ENCODE measurements at places on chromosomes 11 and 22.

DNA sequence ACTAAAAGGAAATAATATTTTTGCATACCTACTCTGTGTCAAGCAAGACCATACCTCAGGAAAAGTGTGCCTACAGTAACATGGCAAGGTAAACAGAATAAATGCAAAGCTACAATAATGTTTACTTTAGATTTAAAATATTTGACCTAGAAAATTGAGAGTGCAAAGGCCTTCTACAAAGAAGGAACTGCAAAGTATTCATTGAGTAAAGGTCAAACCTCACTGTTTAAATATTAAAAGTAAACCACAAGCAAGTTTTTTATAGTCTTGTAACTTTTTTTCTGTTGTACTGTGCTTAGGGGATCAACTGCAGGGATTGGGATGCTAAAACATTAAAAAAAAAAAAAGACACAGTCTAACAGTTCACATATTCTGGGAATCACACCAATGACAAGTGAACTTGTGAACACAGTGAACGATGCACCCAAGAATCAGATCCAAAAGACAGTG is 48.8 kb downstream of the CWF19L2 start:
- no peak for DNase-seq
- no peak overlapping the region for H3K27ac ChIP-seq
- H3K36me3 ChIP-seq: peaks cover 20% of the 10 kb centered on the region
- H3K4me1 ChIP-seq: peaks cover 5% of the 10 kb centered on the region

- DNase-seq: no peak
- H3K4me1 ChIP-seq: no peaks in the 10 kb centered on the region
- no peaks in the 10 kb centered on the region for H3K36me3 ChIP-seq
- no peak overlapping the region for H3K27ac ChIP-seq
Measured at GRCh38 chr11:79453617-79454016, 12.8 kb upstream of the TENM4 start.

- no peak overlapping the region for H3K4me3 ChIP-seq
- no peaks in the 10 kb centered on the region for H3K4me1 ChIP-seq
- no peak overlapping the region for H3K27ac ChIP-seq
- H3K36me3 ChIP-seq: no peaks in the 10 kb centered on the region
- DNase-seq: no peak
Measured at GRCh38 chr11:2579315-2580060, 120.3 kb downstream of the KCNQ1OT1 start.

- no peak for DNase-seq
- no peaks in the 10 kb centered on the region for H3K4me1 ChIP-seq
- no peak overlapping the region for H3K27ac ChIP-seq
- no peaks in the 10 kb centered on the region for H3K36me3 ChIP-seq
- H3K4me3 ChIP-seq: no peak overlapping the region
Measured at GRCh38 chr11:83933008-83933407, 646.8 kb upstream of the CCDC90B start.

GRCh38 chr22:36435516-36436415 is 45.7 kb downstream of the TXN2 start:
- peak overlapping the region; percentile 74 for H3K27ac ChIP-seq
- H3K4me3 ChIP-seq: peak overlapping the region; percentile 11
- peaks cover 36% of the 10 kb centered on the region for H3K4me1 ChIP-seq
- H3K27me3 ChIP-seq: no peaks in the 10 kb centered on the region

DNA sequence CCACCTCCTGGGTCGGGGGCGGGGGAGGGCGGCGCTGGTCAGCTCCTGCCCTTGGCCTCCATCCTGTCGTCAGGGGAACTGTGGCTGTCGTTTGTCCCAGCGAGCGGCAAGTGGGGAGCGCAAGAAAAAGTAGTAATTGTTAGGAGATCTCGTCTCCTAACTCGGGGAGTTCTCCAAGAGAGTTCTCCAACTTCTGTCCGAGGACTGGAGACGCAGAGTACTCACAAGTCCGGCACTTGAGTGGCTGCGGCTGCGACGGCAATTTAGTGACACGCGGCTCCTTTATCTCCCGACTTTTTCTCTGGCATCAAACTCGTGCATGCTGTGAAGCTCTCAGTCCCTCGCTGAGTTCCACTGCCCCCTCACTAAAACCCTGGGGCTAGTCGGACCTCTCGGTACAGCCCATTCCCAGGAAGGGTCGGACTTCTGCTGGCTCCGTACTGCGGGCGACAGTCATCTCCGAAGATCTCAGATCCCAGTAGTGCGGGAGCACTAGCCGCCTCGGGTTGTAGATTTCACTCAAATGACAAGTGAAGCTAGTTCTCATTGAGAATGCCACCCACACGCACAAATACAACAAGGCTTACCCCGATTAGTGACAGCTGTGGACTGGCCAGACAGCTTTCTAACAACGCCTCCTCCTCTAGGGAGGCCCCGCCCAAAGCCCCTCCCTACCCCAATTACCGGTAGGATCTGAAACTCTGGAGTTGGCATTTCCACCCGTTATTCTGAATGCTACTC is at the start of gene PGR:
TSS of gene PGR (minus strand) at position 611 of the 741 bp plus-strand sequence. CDS start 743 bp downstream, outside the sequence.
- H3K36me3 ChIP-seq: no peaks in the 10 kb centered on the region
- no peak within 1 kb of the TSS for H3K27ac ChIP-seq
- peaks cover 4% of the 10 kb centered on the region for H3K4me1 ChIP-seq
- DNase-seq: no peak
- peaks cover 37% of the 10 kb centered on the region for H3K27me3 ChIP-seq

DNA sequence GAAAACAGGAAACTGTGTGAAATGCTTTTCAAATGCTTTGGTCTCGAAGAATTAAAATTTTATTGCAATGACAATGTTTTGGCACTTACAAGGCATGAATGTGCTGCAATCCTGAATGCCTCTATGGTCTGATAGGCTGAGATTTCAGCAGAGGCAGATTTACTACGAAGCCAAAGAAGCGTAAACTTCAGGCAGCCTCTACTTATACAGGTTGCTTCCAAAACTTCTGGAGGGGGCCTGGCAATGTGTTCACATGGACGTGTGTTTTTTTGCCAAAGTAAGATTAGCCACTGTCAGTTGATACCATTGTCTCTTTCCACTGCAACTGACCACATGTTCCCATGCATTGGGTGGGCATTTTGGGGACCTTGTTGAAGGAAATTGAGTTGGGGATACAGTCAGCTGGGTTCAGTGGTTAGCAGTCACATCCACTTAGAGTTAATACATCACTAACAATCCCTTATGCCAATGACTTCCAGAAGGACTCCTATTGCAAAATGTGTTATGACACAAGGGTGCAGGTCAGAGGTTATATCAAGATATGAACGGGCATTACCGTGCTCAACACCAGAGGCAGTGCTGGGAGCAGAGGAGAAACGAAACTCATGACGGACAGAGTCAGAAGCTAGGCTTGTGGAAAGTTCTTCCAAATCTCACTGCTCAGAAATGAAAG is 48.8 kb downstream of the ABTB2 start:
- no peak overlapping the region for H3K4me3 ChIP-seq
- no peak overlapping the region for H3K27ac ChIP-seq
- H3K4me1 ChIP-seq: peaks cover 14% of the 10 kb centered on the region
- no peak for DNase-seq
- no peaks in the 10 kb centered on the region for H3K36me3 ChIP-seq

- no peak for DNase-seq
- no peak overlapping the region for H3K27ac ChIP-seq
- H3K27me3 ChIP-seq: peaks cover 73% of the 10 kb centered on the region
- peaks cover 16% of the 10 kb centered on the region for H3K4me1 ChIP-seq
- H3K4me3 ChIP-seq: no peak overlapping the region
Measured at GRCh38 chr22:38460426-38460840, 5.4 kb upstream of the KCNJ4 start.

DNA sequence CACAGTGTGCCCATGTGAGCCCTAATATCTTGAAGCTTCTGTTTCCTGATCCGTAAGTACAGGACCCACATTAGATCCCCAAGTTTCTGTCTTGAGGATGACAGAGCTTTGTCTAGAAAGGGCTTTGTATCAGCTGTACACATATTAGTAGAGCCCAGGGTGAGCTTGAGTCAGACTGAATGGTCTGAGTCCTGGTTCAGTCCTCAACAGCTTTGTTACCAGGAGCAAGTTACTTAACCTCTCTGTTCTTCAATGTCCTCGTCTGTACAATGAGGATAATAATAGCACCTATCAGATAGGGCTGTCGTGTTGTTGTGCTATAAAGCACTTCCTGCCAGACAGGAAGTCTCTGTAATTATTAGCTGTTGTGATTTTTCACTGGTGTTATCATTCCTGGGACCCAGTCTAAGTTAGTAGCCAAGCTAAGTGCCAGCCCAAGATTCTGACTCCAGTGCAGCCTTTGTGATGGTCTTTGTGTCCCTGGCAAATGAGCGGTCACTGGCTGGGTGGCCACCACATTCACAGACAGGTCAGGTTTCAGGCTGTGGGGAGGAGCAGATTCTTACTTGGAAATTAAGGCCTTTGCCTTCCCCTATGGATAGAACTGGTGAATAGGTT is 6.8 kb downstream of the TOM1 start:
- peaks cover 72% of the 10 kb centered on the region for H3K4me1 ChIP-seq
- no peak overlapping the region for H3K27ac ChIP-seq
- H3K4me3 ChIP-seq: no peak overlapping the region
- peaks cover 3% of the 10 kb centered on the region for H3K36me3 ChIP-seq
- DNase-seq: no peak
- no peaks in the 10 kb centered on the region for H3K27me3 ChIP-seq

DNA sequence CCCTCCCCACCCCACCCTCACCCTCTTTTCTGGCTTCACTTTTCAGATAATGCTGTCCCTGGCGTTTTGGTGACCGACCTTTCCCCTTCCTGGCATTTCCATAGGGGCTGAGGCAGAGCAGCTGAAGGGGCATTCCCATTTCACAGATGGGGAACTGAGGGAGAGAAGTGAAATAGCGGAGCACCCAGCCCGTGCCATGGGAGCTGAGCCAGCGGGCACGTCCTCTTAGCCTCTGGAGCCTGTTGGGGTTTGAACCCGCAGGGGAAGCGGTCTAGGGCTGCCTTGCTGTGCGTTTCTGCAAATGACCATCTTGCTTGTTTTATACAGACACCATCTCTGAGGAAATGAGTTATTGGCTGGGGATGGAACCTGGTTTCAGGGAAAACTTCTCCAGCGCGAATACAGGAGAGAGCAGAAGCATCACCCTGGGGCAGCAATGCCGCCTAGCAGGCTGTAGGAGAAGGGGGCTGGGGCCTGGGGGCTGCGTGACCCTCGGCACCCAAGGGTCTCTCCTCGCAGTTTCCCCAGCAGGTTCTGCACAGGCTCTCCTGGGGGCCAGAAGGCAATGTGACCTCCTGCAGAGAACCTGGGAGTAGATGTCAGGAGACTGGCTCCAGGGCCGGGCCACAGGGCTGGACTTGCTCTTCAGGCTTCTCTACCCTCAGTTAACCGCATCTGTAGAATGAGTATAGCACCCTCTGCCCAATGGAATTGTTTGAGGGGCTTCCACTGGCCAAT is 1.5 kb downstream of the PTPRJ start:
- peaks cover 37% of the 10 kb centered on the region for H3K4me1 ChIP-seq
- H3K27me3 ChIP-seq: peaks cover 14% of the 10 kb centered on the region
- H3K4me3 ChIP-seq: peak overlapping the region; percentile 99
- peak; percentile 56 for DNase-seq
- peaks cover 38% of the 10 kb centered on the region for H3K36me3 ChIP-seq

DNA sequence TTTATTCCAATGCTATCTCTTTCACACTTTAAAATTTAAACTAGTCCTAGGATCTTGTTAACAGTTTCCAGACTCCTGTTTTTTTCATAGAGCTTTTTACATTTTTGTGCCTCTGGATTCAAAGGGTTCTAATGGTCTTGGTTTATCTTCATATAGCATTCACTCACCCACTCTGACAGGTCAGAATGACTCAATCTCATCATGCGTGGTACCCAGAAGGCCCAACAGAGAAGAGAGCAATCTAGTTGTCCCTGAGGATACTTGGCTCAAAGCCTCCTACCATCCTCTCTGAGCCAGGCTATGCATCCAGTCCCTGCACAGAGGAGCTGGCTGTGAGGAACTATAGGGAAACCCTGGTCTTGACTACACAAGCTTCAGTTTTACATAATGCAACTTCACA is 27.5 kb downstream of the MAML2 start:
- H3K4me3 ChIP-seq: no peak overlapping the region
- no peak overlapping the region for H3K27ac ChIP-seq
- no peaks in the 10 kb centered on the region for H3K27me3 ChIP-seq
- DNase-seq: no peak

- H3K36me3 ChIP-seq: no peaks in the 10 kb centered on the region
- H3K27ac ChIP-seq: no peak overlapping the region
- no peak overlapping the region for H3K4me3 ChIP-seq
- H3K27me3 ChIP-seq: no peaks in the 10 kb centered on the region
- no peaks in the 10 kb centered on the region for H3K4me1 ChIP-seq
- no peak for DNase-seq
Measured at GRCh38 chr11:3130269-3131071, 34.6 kb downstream of the OSBPL5 start.

- no peaks in the 10 kb centered on the region for H3K27me3 ChIP-seq
- peaks cover 24% of the 10 kb centered on the region for H3K4me1 ChIP-seq
- H3K36me3 ChIP-seq: no peaks in the 10 kb centered on the region
- no peak overlapping the region for H3K4me3 ChIP-seq
- no peak overlapping the region for H3K27ac ChIP-seq
Measured at GRCh38 chr22:20203552-20204201, 52.8 kb upstream of the CCDC188 start.

GRCh38 chr22:43828998-43829782 is 17.1 kb upstream of the EFCAB6 start:
- no peaks in the 10 kb centered on the region for H3K27me3 ChIP-seq
- H3K4me3 ChIP-seq: no peak overlapping the region
- H3K36me3 ChIP-seq: no peaks in the 10 kb centered on the region
- DNase-seq: no peak
- no peaks in the 10 kb centered on the region for H3K4me1 ChIP-seq

DNA sequence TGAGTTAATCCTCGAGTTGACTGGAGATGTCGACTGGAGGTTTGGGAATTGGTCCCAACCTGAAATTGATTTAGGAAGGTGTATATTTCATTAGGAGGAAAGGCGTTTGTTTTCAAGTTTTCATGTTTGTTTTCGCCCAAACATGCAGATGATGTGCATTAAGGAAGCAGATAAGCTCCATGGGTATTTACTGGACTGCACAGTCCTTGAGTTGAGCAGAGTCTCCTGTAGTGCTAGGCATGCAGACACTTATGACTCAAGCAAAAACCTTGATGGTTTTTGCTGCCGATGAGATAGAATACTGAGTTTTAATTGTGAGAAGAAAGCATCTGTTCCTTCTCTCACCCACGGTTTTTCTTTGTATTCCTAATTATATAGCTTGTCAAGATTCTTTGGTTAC is 27.9 kb downstream of the CABIN1 start:
- H3K36me3 ChIP-seq: peaks cover 53% of the 10 kb centered on the region
- H3K4me1 ChIP-seq: peaks cover 9% of the 10 kb centered on the region
- no peak overlapping the region for H3K4me3 ChIP-seq
- no peak for DNase-seq
